ENCODE measurements at places on chromosomes 1 and 21. TPM values are rescaled to one million over a fixed set of nuclear protein-coding genes. Genes with fewer than 3 reads are reported as not detected.

GRCh38 chr1:226653311-226653921 is 85.7 kb downstream of the ITPKB start:
- no peak for DNase-seq

DNA sequence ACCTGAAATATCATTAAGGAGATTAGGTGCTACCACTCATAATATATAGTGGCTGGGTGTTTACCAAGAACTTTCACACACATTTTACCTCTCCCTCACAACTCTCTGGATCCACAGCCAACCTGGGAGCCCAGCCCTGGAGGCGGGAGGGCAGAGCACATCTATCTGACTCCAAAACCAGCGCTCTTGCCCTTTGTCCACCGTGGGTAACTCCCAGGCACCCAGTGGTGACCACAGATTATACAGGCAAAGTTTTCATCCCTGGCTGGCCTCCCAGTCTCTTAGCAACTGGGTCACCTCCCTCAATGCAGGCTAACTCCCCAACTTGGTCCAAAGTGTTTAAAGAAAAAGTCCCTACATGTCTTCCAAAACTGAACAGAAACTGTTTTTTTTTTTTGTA is 2.4 kb downstream of the PAQR7 start:
- DNase-seq, result no peak

ZBTB17 gene
- total RNA-seq, result 53.5 TPM

DNA sequence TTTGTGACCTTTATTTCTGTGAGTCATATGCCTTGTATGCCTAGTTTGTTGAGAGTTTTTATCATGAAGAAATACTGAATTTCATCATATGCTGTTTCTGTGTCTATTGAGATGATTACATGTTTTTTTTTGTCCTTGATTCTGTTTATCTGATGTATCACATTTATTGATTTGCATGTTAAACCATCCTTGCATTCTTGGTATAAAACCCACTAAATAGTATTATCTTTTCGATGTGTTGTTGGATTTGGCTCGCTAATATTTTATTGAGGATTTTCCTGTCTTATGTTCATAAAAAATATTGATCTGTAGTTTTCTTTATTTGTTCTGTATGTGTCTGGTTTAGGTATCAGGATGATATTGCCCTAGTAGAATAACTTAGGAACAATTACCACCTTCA is 164.7 kb upstream of the CHRM3 start:
- DNase-seq, result no peak

DNA sequence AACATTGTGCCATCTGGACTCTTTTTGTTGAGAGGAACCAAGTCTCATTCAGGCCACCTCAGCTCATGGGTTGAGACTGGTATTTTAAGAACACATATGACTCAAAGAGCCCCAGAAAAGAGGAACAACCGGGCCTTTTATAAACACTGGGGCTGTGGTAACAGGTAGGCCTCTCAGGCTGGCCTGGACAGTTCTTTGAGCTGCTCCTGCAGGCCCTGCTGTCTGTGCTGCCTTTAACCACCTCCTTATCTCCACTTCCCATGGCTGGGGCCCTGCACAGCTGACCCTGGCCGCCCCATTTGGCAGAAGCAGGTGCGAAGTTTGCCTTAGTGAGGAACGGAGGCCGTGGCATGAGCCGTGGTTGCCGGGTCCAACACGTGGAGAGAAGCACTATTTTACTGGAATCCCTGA is 163.3 kb downstream of the RHOU start:
- no peak for DNase-seq

SLAMF6 gene
- total RNA-seq, result not detected

DNA sequence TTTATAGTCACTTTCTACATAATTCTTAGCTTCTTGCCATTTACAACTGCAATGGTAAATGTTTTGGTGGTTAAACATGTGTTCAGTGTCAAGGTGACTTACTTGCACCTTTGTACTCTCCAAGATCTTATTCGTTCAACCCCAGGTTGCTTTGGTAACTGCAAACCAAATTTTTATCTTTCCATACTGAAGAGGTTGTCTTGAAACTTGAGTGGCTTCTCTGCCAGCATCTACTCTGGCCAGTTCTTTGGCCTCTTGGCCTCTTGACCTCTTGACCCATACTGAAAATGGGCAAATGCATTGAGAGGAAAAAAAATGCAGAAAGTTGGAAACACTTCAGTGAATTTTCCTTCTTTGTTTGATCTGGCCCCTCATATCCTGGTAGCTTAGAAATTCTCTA is 88.0 kb upstream of the LRRC7 start:
- DNase-seq, result no peak

GRCh38 chr1:153963850-153964331 is 554 bp upstream of the SLC39A1 start:
- DNase-seq, result peak; percentile 71

CAPZA1 gene
- total RNA-seq, result 322 TPM

CACHD1 gene
- 7.1 TPM for total RNA-seq

GRCh38 chr1:233261695-233262094 is 33.8 kb downstream of the PCNX2 start:
- no peak for DNase-seq

KCNE2 gene
- total RNA-seq, result not detected

- no peak for DNase-seq
Measured at GRCh38 chr1:38652217-38652616, 207.4 kb downstream of the RRAGC start.

DNA sequence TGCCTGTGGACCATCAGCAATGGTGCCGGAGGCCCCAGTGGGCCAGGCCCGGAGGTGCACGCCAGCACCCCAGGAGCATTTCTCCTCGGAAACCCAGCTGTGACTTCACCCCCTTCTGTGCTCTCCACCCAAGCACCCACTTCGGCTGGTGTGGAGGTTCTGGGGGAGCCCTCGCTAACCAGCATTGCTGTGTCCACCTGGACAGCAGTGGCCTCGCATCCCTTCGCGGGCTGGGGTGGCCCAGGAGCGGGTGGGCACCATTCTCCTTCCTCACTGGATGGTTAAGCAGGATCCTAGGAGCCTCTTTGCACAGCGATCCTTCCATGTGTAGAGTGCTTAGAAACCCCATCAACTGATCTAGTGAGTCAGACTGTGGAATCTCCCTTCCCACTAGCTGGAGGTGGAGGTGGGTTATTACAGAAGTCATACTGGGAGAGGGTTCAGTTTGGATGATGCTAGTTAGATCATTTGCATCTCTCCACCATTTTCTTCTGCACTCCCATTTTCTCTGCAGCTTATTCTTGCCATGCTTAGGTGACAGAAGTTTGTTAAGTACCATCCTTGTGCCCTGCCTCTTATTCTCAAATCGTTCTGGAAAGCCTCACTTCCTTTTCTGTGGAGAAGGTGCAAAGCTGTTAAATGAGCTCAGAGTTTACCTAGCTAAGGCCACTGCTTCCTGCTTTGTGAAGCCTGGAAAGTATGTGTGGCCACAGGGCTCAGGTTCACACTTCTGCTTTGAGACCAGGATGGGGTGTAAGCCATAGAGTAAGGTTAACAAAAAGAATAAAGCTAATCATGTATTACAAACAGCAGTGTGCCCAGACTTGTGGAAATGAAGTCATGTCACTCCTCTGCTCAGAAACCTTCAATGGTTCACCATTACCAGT is 32.3 kb downstream of the TBX19 start:
- peak; percentile 37 for DNase-seq
